Spleen (tissue), 13 donors: ENCODE measurements at places on chromosomes 11 and 22. TPM values are rescaled to one million over a fixed set of nuclear protein-coding genes. Genes with fewer than 3 reads are reported as not detected.
A peak's percentile ranks its signal among the peaks of the same experiment; 100 is the strongest.

Gene POU2F3
- total RNA-seq = 0.22 TPM

Gene IGF2
- total RNA-seq = 14.8 TPM

Gene MS4A10
- not detected for total RNA-seq

Gene ANKK1
- 0.47 TPM for total RNA-seq

Gene PGA5
- total RNA-seq = 2.2 TPM

Gene JAML
- total RNA-seq = 116 TPM

Gene TUBA8
- 3.1 TPM for total RNA-seq

Gene CUL5
- total RNA-seq = 42.7 TPM

Gene TMEM191B
- 2.6 TPM for total RNA-seq

Gene POLR2F
- total RNA-seq = 35.5 TPM

Gene RIMBP3C
- 2.0 TPM for total RNA-seq

DNA sequence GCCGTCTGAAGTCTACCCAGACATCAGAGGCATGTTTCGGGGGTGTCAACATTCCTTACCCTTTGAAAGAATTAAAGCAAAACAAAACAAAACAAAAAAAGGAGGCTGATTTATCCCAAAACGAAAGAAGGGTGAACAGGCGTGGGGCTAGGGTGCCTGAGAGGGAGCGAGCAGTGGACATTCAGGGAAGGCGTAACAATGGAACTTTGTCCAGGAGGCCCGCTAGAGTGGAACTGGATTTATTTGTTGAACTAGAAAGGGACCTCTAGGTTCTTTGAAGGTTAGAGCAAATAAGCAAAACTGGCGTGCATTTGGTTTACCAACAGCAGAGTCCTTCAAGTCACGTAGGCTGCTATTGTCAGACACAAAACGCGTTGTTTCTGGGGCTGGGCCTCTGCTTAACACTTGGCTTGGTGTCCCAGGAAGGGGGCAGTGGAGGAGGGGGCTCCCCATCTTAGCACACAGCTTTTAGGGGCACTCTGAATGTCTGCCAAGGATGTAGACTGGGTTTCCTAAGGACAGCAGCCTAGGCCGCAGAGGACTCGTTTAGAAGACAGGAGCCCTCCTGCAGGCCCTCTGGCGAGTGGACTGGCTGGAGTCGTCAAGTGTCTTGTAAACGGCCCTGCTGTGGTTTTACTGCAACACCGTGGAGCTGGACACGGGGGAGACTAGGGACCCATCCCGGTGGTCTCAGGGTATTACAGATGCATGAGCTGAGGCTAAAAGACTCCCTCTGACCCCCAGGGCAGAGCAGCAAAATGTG, 203.7 kb upstream of the SORL1-AS1 start:
- H3K27ac ChIP-seq = peak overlapping the region; percentile 70
- no peaks in the 10 kb centered on the region for H3K36me3 ChIP-seq
- DNase-seq = no peak
- H3K27me3 ChIP-seq = no peaks in the 10 kb centered on the region
- H3K4me3 ChIP-seq = peak overlapping the region; percentile 70
- peaks cover 19% of the 10 kb centered on the region for H3K4me1 ChIP-seq

GRCh38 chr11:77046060-77046501, 11.9 kb downstream of the B3GNT6 start:
- DNase-seq = no peak
- H3K4me3 ChIP-seq = no peak overlapping the region
- H3K36me3 ChIP-seq = no peaks in the 10 kb centered on the region
- H3K27me3 ChIP-seq = peaks cover 36% of the 10 kb centered on the region
- H3K4me1 ChIP-seq = peaks cover 20% of the 10 kb centered on the region

DNA sequence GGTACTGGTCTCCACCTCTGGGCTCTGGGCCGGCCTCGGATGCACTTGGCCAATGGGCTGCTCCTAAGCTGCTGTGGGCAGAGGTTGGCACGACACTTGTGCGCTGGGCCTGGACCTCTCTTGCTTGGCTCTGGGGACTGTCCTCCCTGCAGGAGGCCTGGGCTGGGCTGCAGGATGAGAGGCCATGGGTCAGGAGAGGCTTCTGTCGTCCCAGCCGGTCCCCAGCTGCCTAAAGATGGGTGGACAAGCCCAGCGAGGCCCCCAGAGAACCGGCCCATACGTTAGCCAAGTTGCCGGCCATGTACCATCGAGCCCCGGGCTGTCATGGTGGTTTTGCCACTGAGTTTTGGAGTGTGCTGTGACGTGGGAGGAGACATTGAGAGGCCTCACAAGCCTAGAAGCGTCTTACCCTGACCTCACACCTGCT, 1.6 kb upstream of the CCDC188 start:
- no peaks in the 10 kb centered on the region for H3K27me3 ChIP-seq
- no peak for DNase-seq
- H3K27ac ChIP-seq = no peak overlapping the region
- H3K36me3 ChIP-seq = no peaks in the 10 kb centered on the region
- H3K4me1 ChIP-seq = peaks cover 4% of the 10 kb centered on the region

DNA sequence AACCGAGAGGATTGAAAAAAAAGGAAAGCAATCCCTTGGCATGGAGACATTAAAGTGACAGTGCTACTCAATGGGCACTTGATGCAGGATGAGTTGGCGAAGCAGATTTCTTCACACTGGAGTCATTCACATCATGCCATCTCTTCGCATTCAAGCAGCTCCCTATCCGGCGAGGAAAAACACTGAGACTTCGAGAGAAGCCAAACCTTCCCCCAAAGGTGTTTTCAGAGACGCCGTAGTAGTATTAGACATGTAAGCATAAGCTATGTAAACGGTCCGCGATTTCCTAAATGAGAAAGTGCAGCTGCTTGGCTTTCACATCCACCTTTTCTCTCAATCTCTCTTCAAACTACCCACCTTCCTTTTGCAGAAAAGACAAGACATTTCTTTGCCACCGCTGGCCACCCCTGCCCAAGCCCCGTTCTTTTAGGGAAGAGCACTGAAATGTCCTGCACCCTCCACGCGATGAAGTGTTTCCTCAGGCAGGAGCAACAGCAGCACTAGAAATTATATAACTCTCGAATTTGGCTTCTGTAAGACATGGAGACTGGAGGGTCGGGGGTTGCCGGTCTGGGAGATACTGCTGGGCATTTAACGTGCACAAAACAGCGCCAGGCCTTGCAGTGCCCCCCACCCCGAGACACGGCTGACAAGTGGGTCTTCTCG, at the start of gene DLG2:
Gene DLG2, minus strand, starts transcription at position 13 of the 666 bp plus-strand sequence.
- DNase-seq = no peak
- H3K4me3 ChIP-seq = peak within 1 kb of the TSS; percentile 93
- peaks cover 23% of the 10 kb centered on the region for H3K36me3 ChIP-seq

- H3K27ac ChIP-seq = no peak overlapping the region
- peaks cover 1% of the 10 kb centered on the region for H3K4me1 ChIP-seq
- no peak for DNase-seq
- no peak overlapping the region for H3K4me3 ChIP-seq
- no peaks in the 10 kb centered on the region for H3K27me3 ChIP-seq
These were observed 58.2 kb upstream of the HORMAD2 start for GRCh38 chr22:30021881-30022619.

DNA sequence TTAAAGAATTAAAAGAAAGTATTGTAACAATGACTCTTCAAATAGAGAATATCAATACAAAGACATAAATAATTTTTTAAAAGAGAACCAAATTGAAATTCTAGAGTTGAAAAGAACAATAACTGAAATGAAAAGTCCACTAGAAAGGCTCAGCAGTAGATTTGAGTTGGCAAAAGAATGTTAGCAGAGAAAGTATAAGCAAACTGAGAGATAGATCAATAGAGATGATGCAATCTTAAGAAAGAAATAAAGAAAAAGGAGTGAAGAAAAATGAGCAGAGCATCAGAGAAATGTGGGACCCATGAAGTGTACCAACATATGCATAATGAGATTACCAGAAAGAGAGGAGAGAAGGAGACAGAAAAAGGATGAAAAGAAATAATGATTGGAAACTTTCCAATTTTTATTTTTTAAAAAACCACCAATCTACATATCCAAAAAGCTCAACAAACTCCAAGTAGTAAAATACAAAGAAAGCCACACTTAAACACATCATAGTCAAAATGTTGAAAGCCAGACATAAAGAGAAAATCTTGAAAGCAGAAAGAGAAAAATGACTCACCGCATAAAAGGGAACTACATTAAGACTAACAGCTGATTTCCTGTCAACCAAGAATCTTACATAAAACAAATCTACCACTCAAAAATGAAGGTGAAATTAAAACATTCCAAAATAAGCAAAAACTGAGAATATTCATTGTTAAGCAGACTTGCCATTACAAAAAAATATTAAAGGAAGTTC, 20.9 kb downstream of the NCF4 start:
- H3K4me1 ChIP-seq = peaks cover 4% of the 10 kb centered on the region
- H3K4me3 ChIP-seq = no peak overlapping the region
- H3K27ac ChIP-seq = peak overlapping the region; percentile 35
- DNase-seq = no peak

- H3K36me3 ChIP-seq = no peaks in the 10 kb centered on the region
- H3K27ac ChIP-seq = no peak overlapping the region
- H3K27me3 ChIP-seq = peaks cover 16% of the 10 kb centered on the region
- H3K4me3 ChIP-seq = no peak overlapping the region
- H3K4me1 ChIP-seq = no peaks in the 10 kb centered on the region
These were observed 124.3 kb downstream of the TRIM29 start for GRCh38 chr11:120013325-120014250.

- no peaks in the 10 kb centered on the region for H3K27me3 ChIP-seq
- no peak for DNase-seq
- no peaks in the 10 kb centered on the region for H3K4me1 ChIP-seq
- no peaks in the 10 kb centered on the region for H3K36me3 ChIP-seq
These were observed 2.0 kb downstream of the LRRC4C start for GRCh38 chr11:41457216-41458014.

- H3K36me3 ChIP-seq = peaks cover 93% of the 10 kb centered on the region
- H3K27ac ChIP-seq = no peak overlapping the region
- no peak for DNase-seq
- H3K27me3 ChIP-seq = no peaks in the 10 kb centered on the region
These were observed 19.7 kb upstream of the SLC25A1 start for GRCh38 chr22:19197997-19198865.

DNA sequence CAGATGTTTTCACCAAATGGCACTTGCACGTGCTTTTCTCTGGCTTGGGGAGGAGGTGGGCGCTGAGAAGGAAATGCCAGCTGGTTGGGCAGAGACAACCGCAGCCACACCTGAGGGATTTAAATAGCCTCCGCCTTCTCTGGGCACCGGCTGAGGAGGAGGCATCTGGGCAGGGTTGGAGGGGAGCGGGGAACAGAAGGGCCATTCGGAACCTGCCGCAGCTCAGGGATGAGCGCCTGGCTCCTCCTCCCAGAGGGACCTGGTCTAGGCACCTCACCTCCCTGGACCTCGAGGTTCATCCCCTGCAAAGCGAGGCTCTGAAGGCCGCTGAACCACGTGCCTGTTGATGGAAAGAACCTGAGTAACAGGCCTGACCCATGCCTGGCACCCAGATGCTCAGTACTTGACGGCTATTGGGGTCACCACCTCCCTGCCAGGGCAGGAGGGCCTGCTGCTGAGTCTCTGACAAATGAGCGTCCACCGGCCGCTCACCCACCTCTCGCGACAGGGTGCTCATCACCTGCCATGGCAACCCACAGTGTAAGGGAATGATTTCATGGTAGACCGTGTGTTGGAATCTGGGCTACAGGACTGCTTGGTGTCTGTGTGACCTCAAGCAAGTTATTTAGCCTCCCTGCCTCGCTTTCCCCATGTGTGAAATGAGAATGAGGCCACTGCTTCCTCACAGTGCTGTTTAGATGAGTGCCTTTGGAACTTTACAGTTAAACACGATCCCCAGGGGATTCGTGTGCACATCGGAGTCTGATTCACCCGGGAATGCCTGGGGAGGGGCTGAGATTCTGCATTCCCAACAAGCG, 2.0 kb upstream of the KDELR3 start:
- peaks cover 86% of the 10 kb centered on the region for H3K27me3 ChIP-seq
- H3K4me1 ChIP-seq = peaks cover 23% of the 10 kb centered on the region
- H3K4me3 ChIP-seq = no peak overlapping the region
- H3K27ac ChIP-seq = no peak overlapping the region
- DNase-seq = peak; percentile 46
- no peaks in the 10 kb centered on the region for H3K36me3 ChIP-seq

DNA sequence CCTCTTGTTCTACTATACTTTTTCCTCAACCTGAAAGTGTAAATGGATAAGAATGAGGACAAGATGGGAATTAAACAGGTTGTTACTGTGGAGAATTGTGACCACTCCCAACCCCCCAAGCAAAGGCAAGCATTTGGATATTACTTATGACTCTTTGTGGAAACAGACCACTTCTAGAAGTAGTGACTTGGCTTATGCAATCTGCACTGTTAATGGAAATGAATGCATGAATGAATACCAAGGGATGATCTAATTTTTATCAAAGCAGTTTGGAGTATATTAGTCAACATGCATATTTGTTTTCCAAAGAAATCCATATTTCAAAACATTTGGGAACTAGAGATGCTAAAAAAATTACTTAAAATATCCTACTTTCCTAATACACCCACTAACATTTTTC, 35.3 kb downstream of the AMOTL1 start:
- no peak overlapping the region for H3K27ac ChIP-seq
- no peaks in the 10 kb centered on the region for H3K36me3 ChIP-seq
- H3K27me3 ChIP-seq = no peaks in the 10 kb centered on the region
- H3K4me1 ChIP-seq = peaks cover 21% of the 10 kb centered on the region
- no peak overlapping the region for H3K4me3 ChIP-seq
- no peak for DNase-seq

DNA sequence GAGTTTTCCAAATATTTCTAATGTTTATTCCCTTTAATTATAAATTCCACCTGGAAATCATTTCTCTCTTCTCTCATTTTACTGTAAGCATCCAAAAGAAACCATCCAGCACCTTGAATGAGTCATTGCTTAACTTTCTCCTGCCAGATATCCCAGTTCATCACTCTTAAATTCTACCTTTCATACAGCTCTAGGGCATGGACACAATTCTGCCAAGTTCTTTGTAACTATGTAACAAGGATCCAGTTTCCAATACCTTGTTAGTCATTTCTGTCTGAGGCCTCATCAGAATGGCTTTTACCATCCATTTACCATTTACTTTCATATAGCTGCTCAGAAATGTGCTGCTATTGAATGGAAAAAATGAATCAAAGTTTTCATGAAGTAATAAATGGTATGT, 455.4 kb upstream of the TENM4 start:
- H3K27me3 ChIP-seq = no peaks in the 10 kb centered on the region
- no peak overlapping the region for H3K27ac ChIP-seq
- DNase-seq = no peak
- no peak overlapping the region for H3K4me3 ChIP-seq

- H3K36me3 ChIP-seq = no peaks in the 10 kb centered on the region
- H3K27me3 ChIP-seq = no peaks in the 10 kb centered on the region
- no peak overlapping the region for H3K27ac ChIP-seq
- no peaks in the 10 kb centered on the region for H3K4me1 ChIP-seq
- H3K4me3 ChIP-seq = no peak overlapping the region
These were observed 19.1 kb upstream of the APLNR start for GRCh38 chr11:57256119-57256518.

GRCh38 chr22:38504731-38505540, 1.2 kb downstream of the DDX17 start:
- H3K27me3 ChIP-seq = no peaks in the 10 kb centered on the region
- DNase-seq = peak; percentile 90
- H3K4me3 ChIP-seq = peak overlapping the region; percentile 89
- H3K36me3 ChIP-seq = peaks cover 41% of the 10 kb centered on the region
- peak overlapping the region; percentile 100 for H3K27ac ChIP-seq

GRCh38 chr11:97069160-97069559, 679.3 kb downstream of the JRKL start:
- no peaks in the 10 kb centered on the region for H3K27me3 ChIP-seq
- no peak overlapping the region for H3K4me3 ChIP-seq
- no peaks in the 10 kb centered on the region for H3K36me3 ChIP-seq
- DNase-seq = no peak

GRCh38 chr11:94557421-94557820, 9.7 kb upstream of the PIWIL4 start:
- no peaks in the 10 kb centered on the region for H3K4me1 ChIP-seq
- no peak overlapping the region for H3K4me3 ChIP-seq
- H3K36me3 ChIP-seq = no peaks in the 10 kb centered on the region
- no peak overlapping the region for H3K27ac ChIP-seq
